Left lung (tissue), 14 donors: ENCODE measurements at places on chromosomes 16 and 17.

DNA sequence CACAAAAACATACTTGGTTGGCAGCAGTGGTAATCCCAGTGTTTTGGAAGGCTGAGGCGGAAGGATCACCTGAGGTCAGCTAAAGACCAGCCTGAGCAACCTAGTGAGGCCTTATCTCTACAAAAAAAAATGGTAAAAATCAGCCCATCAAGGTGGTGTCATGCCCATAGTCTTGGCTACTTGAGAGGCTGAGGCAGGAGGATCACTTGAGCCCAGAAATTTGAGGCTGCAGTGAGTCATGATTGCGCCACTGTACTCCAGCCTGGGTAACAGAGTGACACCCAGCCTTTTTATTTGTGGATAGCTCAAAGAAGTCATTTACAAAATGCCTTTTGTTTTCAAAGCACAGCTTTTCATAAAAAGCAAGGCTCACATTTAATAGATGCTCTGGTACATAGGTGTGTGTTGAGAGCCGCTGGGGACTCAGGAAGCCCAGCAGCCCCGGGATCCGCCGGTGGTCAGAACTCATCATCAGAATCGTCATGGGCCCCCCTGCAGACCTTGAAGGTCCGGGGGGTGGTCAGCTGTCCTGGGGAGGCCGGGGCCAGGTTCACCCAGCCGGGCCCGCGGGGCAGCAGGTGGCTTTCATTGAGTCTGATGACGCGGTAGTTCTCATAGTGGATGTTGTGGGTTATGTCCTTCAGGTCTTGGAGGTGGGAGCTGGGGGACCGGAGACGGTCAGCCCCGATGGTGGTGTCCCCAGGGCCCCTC, 10.5 kb upstream of the ZNF500 start:
- no peak for DNase-seq

- DNase-seq: no peak
Measured at GRCh38 chr17:77924757-77925336, 33.7 kb upstream of the TNRC6C start.

- no peak for DNase-seq
Measured at GRCh38 chr17:80683625-80684104, 139.0 kb downstream of the RPTOR start.

- no peak for DNase-seq
Measured at GRCh38 chr17:2690165-2691068, 21.1 kb downstream of the CLUH start.

DNA sequence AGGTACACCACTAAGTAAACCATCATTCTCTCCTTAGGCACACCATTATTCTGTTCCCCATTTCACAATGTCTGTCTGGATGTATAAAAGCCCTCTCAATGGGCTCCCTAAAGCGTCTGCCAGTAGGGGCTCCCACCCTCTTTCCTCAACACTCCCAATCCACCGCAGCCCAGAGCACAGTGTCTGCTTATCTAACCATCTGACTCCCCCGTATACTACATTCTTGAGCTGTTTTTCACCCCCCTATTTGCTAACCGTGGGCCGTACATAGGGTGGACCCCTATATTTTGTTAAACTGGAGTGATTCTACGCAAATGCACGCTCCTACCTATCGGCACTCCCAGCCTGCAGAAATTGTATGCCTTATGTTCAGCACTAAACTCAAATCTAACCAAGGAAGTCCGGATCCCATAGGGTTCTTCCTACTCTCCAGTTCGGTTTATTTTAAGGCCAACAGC, 685 bp upstream of the PSMD3 start:
- no peak for DNase-seq

DNA sequence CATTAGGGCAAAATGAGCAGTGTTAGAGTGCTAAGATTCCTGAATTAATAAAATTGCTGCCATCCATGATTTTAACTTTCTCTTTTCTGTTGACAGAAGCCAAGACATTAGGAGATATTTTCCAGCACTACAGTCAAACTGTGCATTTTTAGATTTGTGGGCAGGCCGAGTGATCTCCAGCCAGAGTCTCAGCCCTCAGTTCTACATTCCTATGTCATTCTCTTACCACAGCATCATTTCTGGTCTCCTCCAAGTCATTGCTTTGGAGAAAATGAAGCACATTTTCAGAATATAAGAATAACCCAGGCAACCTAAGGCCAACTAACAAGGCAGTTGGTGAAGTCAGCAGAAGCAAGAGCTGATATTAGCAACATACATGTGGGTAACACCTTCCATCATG, 74.6 kb upstream of the NUDT7 start:
- DNase-seq: no peak

DNA sequence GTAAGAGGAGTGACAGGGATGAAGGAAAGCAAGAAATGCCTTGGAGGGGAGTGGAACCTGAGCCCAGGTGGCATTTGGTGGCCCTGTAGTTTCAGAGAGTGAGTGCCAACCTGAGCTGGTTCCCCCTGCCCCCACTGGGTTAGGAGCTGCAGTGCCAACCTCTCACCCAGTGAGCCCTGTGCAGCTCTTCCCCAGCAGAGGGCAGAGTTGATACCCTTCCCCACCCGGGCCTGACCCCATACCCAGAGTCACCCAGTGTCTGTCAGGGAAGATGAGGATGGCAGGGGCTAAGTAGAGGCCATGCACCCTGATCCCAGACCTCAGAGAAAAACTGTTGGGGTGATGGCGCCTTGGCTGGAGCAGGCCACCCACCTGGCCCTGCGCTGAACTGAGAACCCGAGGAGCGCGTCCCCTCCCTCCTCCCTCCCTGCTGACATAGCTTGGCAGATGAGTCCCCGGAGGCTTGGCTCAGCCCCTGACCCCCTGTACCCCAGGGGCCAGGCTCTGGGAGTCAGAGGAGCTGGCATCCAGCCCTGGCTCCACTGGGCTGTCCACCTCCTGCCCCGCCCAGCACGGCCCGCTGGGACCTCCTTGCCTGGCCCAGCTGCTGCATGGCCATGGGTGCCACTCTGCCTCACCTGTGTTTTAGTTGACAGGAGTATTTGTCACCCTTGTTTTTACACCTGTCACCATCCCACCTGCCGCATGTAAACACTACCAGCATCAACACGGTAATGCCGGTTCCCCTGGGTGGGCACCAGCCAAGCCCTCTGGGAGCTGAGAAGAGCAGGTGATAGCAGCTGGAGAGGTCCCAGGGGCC, 113.9 kb downstream of the AMFR start:
- no peak for DNase-seq

GRCh38 chr16:50192386-50193050, 39.4 kb downstream of the TENT4B start:
- DNase-seq: no peak

DNA sequence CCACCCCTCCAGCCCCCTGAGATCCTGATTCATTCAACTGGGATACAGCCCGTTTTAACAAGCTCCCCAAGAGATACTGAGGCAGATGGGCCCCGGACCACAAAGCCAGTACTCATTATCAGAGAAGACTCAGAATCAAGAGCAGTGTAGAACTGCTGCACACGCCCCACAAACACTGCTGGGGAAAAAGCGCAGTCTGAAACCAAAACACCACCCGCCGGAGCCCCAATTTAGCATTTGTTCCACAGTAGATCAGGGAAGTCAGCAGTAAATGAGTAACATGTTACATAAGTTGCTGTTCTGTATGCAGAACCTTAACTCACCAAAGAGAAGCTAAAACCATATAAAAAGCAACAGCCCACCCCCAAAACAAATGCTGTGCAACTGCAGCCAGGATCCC, 123.6 kb downstream of the CDYL2 start:
- DNase-seq: no peak

DNA sequence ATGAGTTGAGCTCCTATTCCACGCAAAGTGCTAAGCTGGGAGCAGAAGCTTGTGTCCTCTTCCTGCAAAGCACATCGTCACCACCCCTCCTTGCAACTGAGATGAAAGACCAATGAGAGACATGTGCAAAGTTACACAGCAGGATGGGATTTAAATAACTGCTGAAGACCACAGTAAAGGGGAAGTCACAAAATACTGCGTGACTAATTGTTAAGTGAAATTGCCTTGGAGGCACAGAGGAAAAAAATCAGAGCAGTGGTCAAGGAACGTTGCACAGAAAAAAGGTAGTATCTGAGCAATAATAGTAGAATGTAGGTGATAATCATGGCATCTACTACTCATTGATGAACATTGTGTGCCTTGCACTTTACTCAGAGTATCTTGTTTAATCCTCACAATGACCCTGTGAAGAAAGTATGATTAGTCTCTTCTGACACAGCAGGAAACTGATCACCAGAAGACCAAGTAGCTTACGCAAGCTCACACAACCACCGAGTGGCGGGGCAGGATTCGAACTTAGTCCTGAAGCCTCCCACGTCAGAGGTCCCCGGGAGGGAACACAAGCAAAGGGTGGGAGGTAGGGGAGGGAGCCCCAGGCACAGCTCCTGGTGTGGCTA, 15.4 kb upstream of the MYO18A start:
- no peak for DNase-seq

DNA sequence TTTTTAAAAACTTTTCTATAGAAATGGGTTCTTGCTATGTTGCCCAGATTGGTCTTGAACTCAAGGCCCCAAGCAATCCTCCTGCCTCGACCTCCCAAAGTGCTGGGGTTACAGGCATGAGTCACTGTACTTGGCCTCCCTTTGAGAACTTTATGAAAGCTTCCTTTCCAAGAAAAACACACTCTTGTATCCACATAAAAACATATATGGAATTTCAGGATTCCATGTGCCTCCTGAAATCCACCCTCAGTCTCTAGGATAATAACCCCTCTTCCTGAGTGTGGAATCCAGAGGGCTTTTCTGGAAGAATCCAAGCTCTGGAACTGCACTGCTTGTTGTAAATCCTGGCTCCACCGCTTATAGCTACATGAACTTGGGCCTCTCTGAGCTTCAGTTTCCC, 53.2 kb upstream of the MRTFB start:
- DNase-seq: no peak

GRCh38 chr16:10308305-10309193, 77.3 kb upstream of the ATF7IP2 start:
- no peak for DNase-seq

DNA sequence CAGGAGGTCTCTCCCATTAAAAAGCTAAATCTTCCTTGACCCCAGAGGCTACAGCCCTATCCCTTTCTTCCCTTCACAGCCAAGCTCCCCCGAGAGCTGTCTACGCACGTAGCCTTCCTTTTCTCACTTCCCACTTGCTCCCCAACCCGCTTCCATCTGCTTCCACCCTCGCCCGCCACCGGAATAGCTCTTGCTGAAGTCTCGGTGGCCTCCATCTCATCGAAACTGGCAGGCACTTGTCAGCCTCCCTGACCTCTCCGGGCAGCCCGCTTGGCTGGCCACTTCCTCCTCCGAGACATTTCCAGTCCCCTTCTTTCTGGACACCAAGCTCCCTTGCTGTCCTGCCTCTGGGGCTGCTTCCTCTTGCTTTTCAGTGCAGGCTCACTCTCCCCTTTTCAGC, 10.7 kb upstream of the EPOP start:
- no peak for DNase-seq

DNA sequence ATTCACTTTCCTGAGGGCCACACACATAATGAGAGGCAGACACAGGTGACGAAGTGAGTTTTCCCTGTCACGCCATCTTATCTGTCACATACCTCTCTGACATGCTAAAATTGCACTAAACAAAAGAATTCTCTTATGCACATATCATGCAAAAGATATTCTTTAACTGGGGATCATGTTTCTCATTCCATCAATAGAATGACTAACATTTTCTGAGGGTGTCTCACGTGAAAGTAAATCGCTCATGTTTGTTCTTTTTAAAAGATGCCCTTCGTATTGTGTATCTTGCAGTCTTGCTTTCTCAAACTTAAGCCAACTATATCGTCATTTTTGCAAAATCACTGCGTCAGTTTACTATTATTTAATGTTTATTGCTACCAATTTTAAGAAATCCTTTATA, 306.4 kb downstream of the WWOX start:
- no peak for DNase-seq

DNA sequence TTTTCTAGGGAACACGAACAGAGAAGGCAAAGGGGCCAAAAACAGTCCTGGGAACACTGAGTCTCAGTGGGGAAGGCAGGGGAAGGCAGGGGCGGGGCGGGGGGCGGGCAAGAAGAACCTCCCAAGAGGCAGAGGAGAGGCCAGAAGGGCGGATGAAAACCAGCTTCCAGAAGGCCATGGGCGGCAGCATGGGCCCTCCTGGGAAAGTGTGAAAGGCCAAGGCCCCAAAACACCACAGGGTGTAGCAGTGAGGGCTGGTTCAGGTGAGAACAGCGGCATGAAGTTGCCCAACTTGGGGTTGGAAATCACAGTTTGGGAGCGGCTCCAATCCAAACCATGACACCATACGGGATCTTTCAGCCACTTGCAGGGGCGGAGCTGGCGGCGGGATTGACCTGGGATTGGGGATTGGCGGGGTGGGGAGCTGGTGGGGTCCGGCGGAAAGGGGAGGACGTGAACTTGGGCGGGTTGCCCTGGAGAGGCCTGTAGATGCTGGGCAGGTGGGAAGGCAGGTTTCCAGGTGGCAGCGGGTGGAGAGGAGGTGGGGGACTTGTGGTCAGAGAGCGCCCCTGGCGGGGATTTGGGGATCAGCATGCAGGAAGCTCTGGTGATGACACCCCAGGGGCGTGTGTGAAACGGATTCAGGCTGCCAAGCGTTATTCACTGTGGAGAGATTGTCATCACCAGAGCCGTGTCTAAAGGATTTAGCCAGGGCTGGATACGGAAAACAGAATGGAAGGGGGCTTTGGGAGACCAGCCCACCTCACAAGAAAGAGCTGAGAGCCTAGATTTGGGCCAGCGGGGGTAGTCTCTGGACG, 80.9 kb downstream of the ARHGAP23 start:
- peak; percentile 89 for DNase-seq

- DNase-seq: peak; percentile 90
Measured at GRCh38 chr17:57899822-57900221, 50.0 kb upstream of the MRPS23 start.

DNA sequence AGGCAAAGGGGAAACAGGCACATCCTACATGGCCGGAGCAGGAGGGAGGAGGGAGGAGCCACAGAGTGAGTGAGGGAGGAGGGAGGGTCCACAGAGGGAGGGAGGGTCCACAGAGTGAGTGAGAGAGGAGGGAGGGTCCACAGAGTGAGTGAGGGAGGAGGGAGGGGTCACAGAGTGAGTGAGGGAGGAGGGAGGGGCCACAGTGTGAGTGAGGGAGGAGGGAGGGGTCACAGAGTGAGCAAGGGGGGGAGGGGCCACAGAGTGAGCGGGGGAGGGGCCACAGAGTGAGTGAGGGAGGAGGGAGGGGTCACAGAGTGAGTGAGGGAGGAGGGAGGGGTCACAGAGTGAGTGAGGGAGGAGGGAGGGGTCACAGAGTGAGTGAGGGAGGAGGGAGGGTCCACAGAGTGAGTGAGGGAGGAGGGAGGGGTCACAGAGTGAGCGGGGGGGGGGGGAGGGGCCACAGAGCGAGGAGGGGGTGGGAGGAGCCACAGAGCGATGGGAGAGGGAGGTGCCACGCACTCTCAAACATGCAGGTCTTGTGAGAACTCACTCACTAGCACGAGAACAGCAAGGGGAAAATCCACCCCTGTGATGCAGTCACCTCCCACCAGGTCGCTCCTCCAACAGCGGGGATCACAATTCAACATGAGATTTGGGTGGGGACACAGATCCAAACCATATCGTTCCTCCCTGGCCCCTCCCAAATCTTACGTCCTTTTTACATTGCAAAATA, 24.3 kb upstream of the CDH15 start:
- DNase-seq: no peak

DNA sequence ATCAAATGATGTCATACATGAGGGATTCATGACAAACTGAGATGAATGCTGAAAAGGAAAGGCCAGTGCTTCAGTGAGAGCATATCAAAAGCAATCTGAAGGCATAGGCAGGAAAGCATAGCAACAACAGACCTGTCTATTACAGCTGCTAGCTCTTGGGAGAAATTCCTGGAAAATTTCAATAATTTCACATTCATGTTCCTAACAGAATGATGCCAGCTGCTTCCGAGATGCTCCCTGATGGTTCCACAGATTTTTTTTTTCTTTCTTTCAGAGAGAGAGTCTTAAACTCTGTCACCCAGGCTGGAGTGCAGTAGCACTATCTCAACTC, 50.3 kb upstream of the CLEC3A start:
- DNase-seq: no peak

GRCh38 chr17:47692895-47693730, 848 bp upstream of the TBKBP1 start:
- DNase-seq: no peak
